Stimulated activated CD4-positive, alpha-beta T cell treated with anti-CD3 and anti-CD28 coated beads, TNF-alpha, amount 100 ng/mL, for 4 hours (primary cell): ENCODE measurements at places on chromosomes 3 and 15.
A peak's percentile ranks its signal among the peaks of the same experiment; 100 is the strongest.

DNA sequence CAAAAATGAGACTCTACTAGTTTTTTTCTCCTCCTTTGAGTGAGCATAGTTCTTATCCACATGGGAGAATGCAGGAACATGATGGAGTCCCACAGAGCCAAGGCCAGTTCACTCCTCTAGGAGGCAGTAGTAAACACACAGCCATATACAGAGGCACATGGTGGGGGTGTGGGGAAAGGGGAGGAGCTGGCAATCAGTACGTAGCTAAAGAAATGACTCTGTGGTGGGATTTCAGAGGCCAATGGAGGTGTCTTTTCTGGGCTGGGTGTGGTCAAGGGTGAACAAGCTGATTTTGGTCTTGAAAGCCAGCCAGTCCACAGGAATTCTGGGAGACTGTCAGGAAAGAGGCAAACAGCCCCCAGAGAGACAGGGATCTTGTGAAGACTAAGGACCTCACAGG, 6.6 kb upstream of the RAB11A start:
- DNase-seq: peak; percentile 35

- DNase-seq: no peak
These were observed 124.3 kb downstream of the CTNNB1 start for GRCh38 chr3:41323467-41324155.

DNA sequence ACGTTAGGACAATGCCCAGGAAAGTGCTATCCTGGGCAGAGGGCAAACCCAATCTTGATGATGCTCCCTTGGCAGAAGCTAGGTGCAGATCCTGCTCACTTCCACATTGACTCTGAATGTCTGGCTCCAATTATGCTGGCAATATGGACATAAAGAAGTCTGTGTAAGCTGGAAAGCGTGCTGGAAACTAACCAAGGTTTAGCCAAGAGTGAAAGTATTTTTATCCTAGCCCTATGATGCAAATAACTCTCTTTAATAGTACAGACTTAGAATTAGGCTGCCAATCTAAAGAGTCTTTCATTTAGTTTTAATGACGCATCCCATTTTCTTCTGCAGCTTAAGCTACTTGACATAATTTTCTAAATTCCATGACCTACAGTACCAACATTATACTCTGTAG, 571.8 kb downstream of the TUSC7 start:
- no peak for DNase-seq

GRCh38 chr3:90056281-90057032, 949.0 kb downstream of the EPHA3 start:
- no peak for DNase-seq

- DNase-seq: no peak
These were observed 54.9 kb upstream of the MYRIP start for GRCh38 chr3:39754549-39754948.

- DNase-seq: no peak
These were observed 877.8 kb downstream of the TUSC7 start for GRCh38 chr3:117587416-117587815.

DNA sequence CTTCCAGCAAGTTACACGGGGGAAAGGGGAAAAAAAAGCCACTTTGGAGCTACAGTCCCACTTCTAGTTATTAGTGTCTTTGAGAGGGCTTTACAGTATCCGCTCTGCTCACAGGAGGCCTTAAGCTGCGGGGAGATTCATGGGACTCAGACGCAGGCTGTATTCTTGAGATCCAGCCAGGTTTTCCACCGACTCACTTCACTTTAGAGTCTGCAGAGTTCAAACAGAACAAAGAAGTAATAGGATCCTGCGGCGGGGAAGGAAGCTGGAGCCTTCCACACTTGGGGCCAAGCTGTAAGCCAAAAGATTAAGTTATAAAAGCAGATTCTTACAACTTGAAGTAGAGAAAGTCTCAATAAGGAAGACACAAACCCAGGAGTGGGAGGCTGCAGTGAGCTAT, 60.2 kb upstream of the FAM174B start:
- DNase-seq: no peak

GRCh38 chr3:38151667-38152265, 13.3 kb downstream of the MYD88 start:
- DNase-seq: no peak

DNA sequence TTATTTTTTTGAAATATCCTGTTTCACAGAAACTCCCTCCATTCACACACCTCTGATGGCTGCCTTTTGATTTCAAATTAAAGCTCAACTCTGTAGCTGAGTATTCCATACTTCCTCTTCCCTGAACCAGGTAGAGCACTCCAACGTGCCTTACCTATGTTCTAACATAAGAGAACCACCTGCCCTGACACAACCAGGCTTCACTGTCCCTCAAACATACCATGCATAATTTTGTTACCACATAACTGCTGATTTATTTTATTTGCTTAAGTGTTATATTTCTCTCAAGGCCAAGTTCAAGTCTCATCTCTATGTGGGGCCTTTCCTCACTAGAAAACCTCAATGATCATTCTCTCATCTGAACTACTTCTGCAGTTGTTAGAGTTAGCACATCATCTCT, 209.7 kb downstream of the P3H2 start:
- no peak for DNase-seq

DNA sequence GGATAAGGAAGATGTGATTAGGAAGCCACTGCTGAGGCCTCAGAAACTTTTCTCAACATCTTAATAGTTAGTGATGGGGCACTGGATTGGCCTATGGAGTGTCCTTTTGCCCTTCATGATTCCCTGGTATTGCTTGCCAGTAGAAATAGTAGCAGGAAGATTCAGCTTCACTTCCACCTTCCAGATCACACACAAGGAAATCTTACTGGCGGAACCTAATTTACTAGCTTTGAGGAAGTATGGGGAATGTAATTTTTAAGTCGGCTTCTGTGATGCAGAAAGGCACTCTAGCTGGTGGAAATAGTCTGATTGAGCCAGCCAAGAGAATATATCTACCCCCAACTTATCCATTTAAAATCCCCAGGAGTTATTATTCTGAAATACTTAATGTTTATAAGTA, 46.5 kb downstream of the LPP start:
- DNase-seq: no peak

GRCh38 chr3:141170678-141171295, 60.8 kb upstream of the PXYLP1 start:
- DNase-seq: no peak

GRCh38 chr3:98558100-98558827, 26.5 kb downstream of the GPR15 start:
- no peak for DNase-seq

GRCh38 chr3:60528651-60529050, 722.6 kb downstream of the FHIT start:
- no peak for DNase-seq

- DNase-seq: no peak
These were observed 459.5 kb downstream of the NR2F2 start for GRCh38 chr15:96790004-96790403.

GRCh38 chr3:2082871-2083480, 15.7 kb upstream of the CNTN4 start:
- DNase-seq: no peak

DNA sequence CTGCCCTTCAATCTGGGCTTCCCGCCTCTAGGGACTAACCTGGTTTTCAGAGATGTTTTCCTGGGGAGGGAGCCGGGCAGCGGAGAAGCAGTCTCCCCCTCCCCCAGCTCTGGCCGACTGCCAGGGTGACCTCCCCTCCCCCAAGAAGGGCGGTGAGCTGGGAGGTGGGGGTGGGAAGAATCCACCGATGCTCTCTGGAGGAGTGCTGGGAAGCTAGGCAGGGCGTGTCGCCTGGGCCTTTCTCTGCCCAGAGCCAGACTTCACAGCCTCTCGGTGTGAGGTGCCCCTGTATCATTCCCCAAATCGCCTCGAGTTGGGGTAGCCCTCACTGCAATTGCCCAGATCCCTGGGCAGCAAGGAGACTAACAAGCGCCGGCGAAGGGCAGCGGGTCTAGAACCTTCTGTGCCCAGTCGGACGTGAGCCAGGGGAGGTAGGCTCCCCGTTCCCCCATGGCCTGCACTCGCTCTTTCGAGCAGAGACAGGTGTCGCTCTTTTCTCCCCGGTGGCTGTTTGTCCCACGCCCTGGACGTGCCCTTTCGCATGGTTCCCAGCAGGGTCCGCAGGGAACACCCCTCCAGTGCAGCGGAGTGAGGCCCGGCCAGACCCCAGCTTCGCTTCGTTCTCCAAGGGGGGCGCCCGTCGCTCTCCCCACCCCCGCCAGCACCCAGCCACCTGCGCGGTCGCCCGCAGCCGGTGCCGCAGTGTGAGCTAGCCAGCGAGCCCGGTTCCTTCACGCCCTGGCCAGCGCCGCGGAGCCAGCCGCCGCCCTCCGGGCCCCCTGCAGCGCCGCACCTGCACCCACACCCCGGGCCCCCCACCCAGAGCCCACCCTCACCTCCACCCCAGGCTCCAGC, 1.1 kb downstream of the RAB6B start:
- no peak for DNase-seq

GRCh38 chr3:178295292-178295912, 240.8 kb upstream of the KCNMB2 start:
- no peak for DNase-seq

GRCh38 chr3:78434801-78435200, 1333.0 kb downstream of the ROBO1 start:
- DNase-seq: no peak

GRCh38 chr3:51538115-51538458, 432 bp upstream of the RAD54L2 start:
- DNase-seq: no peak

DNA sequence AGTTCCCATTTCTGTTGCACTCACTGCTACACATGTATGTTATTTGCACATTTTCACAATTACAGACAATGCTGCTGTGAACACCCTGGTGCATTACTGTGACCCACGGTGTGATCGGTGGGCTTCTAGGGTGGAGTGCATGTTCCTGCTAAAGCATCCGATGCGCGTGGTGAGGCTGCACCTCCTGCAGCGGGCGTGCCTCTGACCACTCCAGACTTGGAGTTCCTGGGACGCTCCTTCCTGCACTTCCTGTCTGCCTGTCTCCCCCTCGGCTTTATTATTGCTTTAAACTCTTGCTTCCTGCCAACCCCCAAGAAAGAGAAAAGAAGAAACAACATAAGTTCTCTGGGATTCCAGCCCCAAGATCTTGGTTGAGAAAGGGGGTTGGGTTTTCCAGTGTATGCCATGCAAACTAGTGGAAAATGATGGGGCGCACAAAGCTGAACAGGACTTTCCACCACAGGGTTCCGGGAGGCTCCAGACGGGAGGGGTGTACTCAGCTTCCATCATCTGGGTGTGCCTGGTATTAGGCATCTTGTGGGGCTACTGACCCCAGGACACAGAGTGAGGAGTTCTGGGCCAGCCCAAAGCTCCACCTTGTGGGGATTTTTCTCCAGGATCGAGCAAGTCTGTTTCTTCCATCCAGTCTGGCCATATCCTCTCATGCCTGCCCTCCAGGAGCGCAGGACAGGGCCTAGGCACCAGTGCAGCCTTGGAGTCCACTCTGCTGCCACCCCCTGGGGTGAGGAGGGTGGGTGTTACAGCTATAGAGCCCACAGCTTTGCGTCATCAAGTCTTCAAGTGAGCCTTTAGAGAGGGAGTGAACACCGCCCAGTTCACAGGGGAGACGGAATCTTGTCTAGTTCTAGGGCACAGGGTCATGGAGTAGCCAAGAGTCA, 11.2 kb downstream of the RPL32 start:
- DNase-seq: no peak

DNA sequence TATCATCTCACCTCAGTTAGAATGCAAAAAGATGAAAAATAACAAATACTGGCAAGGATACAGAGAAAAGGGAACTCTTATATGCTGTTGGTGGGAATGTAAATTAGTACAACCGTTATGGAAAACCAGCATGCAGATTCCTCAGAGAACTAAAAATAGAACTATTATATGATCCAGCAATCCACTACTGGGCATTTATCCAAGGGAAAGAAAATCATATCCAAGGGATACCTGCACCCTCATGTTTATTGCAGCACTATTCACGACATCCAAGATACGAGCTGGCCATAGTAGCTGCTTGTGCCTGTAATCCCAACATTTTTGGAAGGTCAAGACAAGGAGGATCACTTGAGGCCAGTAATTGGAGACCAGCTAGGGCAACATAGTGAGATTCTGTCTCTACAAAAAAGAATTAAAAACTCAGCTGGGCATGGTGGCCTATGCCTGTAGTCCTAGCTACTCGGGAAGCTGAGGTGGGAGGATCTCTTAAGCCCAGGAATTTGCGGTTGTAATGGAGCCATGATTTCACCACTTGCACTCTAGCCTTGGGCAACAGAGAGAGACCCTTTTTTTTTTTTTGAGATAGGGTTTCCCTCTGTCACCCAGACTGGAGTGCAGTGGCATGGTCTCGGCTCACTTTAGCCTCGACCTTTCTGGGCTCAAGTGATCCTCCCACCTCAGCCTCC, 26.6 kb downstream of the USP50 start:
- DNase-seq: no peak

- DNase-seq: peak; percentile 17
These were observed 40.6 kb downstream of the ADIPOQ start for GRCh38 chr3:186882881-186883685.

DNA sequence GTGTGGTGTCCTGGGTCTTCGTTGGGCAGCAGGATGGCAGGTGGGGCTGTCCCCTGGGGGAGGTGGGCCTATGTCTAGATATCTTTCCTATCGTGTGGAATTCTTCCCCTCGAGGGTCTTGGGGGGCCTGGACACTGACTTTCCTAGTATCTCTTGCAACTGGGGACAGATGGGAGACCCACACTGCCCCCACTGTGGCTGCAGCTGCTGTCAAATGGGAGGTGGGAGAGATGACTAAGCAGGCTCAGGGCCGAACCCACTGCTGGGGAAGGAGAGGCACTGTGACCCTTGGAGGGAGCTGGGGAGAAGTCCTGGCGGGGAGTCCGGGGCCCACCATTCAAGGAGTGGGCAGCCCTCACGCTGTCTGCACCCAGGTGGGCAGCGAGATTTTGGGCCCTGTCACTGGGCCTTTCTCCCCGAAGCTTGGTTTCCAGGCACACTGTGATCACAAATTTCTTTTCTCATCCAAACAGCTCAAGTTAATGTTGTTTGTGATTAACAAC, 2.9 kb upstream of the FBLN2 start:
- no peak for DNase-seq

GRCh38 chr15:92869263-92869940, 30.7 kb upstream of the CHD2 start:
- DNase-seq: no peak

- DNase-seq: no peak
These were observed 33.8 kb upstream of the RAB11A start for GRCh38 chr15:65835447-65835846.

GRCh38 chr15:99343208-99343607, 91.9 kb downstream of the LRRC28 start:
- no peak for DNase-seq

DNA sequence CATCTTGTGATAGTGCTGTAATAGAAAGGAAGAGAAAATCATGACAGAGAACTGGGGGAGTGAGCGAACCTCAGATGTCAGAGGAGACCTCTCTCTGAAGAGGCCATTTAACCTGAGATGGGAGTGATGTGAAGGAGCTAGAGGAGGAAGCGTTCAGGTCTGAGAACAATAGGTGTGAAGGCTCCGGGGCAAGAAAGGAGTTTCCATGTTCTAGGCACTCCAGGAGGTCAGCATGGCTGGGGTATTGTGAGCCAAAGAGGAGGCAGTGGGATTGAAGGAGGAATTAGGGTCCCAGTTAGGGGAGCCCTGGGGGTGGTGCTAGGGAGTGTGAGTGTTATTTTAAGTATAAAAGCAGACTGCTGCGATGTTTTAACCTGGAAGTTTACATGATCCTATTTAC, 8.8 kb upstream of the FILIP1L start:
- no peak for DNase-seq

- no peak for DNase-seq
These were observed 95.0 kb upstream of the GADL1 start for GRCh38 chr3:30989276-30990030.

- no peak for DNase-seq
These were observed 18.1 kb downstream of the CSPG4 start for GRCh38 chr15:75694241-75695182.

- DNase-seq: no peak
These were observed 52.4 kb downstream of the KLF13 start for GRCh38 chr15:31379042-31379441.
